ENCODE measurements at places on chromosomes 1 and 21. TPM values are rescaled to one million over a fixed set of nuclear protein-coding genes. Genes with fewer than 3 reads are reported as not detected.

KIF21B gene
- total RNA-seq, result 52.0 TPM

KCND3 gene
- total RNA-seq, result not detected

SYCP1 gene
- total RNA-seq, result not detected

CD1B gene
- total RNA-seq, result not detected

OR2L3 gene
- total RNA-seq, result not detected

CNN3 gene
- 1.9 TPM for total RNA-seq

GRIK3 gene
- not detected for total RNA-seq

CDC20 gene
- 82.9 TPM for total RNA-seq

ZNF326 gene
- 39.1 TPM for total RNA-seq

GALNT2 gene
- total RNA-seq, result 67.9 TPM

CYP4A11 gene
- total RNA-seq, result not detected

FCAMR gene
- total RNA-seq, result not detected

BSND gene
- not detected for total RNA-seq

MED8 gene
- total RNA-seq, result 48.5 TPM

KCNE1 gene
- total RNA-seq, result 0.51 TPM

YTHDF2 gene
- total RNA-seq, result 94.9 TPM

CASZ1 gene
- 8.0 TPM for total RNA-seq

PROX1 gene
- not detected for total RNA-seq

NFIA gene
- 0.69 TPM for total RNA-seq

RIPK4 gene
- total RNA-seq, result not detected

VWA1 gene
- 5.5 TPM for total RNA-seq

C1QC gene
- total RNA-seq, result not detected

SMG5 gene
- total RNA-seq, result 95.6 TPM

CD48 gene
- 222 TPM for total RNA-seq

HCN3 gene
- total RNA-seq, result 3.3 TPM

PGLYRP4 gene
- not detected for total RNA-seq

DNTTIP2 gene
- 90.8 TPM for total RNA-seq

UBL4B gene
- not detected for total RNA-seq

ALDH4A1 gene
- 4.4 TPM for total RNA-seq

All from activated T-helper 1 cell treated with anti-CD3 and anti-CD28 coated beads, Interleukin-12 subunit alpha, Interleukin-12 subunit beta, Interleukin-2, Interleukin-4 antibody, amounts not matched to agents 30 ng/mL and 10 ng/mL and 1 ng/mL, durations not matched to agents 14 hours and 24 hours and 36 hours (primary cell).